ENCODE measurements at places on chromosomes 11 and 22.

DNA sequence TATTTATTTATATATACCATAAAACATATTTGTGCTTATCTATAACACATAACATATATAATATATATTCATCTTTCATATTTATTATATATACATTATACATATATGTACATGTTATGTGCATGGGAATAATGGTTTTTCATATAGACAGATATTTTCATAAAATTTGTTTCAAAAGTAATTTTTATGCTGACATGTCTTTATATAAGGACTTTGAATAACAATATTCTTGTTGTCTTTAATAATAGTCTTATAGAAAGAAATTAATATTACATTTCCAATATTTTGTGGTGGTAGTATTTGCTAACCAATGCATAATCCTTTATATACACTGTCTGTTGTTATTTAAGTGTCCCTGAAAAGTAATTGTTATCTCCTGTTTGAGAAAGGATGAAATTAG is 49.6 kb downstream of the GRM5 start:
- no peak for DNase-seq

GRCh38 chr11:57638005-57638781 is 11.5 kb downstream of the YPEL4 start:
- DNase-seq, result peak; percentile 90

DNA sequence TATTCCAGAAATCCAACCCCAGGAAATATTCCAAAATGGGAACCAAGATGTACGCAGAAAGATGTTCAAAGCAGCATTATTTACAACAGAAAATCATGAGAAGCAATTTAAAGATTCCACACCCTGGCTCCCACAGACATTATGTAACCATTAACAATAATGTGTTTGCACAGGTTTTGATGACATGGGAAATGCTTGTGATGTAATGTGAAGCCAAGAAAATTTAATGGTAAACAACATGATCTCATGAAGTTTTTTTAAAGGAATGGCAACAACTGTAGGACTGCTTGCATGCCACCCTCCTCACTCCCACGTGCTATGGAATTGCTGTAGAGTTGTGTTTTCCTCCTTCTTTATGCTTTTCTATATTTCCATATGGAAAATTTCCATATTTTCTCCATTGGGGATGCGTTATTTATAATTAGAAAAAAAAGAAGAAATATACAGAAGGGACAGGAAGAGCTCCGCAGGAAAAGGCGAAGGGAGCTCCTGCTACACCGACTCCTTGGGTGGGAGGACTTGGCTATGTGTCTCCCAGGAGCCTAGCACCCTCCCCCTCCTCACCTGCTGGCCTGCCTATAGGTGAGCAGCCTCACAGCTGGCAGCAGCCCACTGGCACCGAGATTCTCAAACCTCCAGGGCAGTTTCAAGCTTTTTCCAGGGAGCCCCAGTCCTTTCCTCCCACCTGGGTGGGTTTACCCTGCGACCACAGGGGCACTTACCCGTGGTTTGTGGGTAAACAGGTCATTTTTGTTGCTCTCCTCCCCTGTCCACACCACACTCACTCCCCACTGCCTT is 20.9 kb downstream of the LRFN4 start:
- DNase-seq, result no peak

GRCh38 chr11:116730601-116731000 is 42.2 kb downstream of the BUD13 start:
- no peak for DNase-seq

- no peak for DNase-seq
Measured at GRCh38 chr11:8773916-8774539, 91.4 kb downstream of the RPL27A start.

GRCh38 chr11:27514076-27514475 is 7.5 kb upstream of the LIN7C start:
- no peak for DNase-seq

GRCh38 chr22:38924347-38924952 is 33.0 kb upstream of the APOBEC3A start:
- DNase-seq, result peak; percentile 88
